ENCODE measurements at places on chromosomes 3 and 15. TPM values are rescaled to one million over a fixed set of nuclear protein-coding genes. Genes with fewer than 3 reads are reported as not detected.

The ZNF80 gene
- total RNA-seq = 0.97 TPM

DNA sequence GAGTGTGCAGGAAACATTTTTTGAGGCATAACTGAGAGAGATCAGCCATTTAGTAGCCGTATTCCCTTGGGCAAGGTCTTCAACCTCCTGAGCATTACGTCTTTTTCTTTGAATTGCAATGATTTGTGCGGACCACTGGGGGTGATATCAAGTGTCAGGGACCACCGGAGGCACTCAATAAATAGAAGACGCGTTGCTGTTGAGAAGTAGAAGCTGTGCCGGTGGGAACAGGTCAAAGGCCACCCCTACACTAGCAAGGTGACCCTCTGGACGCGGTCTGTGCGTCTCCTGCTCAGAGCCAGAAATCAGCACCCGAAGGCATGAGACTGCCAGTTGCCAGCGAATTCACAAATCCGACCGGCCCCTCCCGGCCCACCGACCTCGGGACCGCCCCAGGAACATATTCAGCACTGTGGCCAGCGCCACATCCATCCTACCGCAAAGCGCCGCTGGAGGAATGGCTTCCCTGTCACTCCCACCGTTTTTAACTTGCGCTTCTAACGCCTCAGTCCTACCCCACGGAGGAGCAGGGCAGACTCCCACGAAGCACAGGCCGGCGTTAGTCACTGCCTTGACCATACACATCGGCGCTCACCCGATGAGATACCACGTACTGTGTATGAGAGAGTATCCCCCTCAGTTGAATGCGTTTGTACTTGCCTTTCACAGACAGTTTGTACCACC lies 1.4 kb upstream of the GHSR start:
- H3K4me3 ChIP-seq = peak overlapping the region; percentile 37
- H3K27ac ChIP-seq = no peak overlapping the region
- H3K27me3 ChIP-seq = peaks cover 84% of the 10 kb centered on the region
- DNase-seq = no peak
- peaks cover 14% of the 10 kb centered on the region for H3K36me3 ChIP-seq

DNA sequence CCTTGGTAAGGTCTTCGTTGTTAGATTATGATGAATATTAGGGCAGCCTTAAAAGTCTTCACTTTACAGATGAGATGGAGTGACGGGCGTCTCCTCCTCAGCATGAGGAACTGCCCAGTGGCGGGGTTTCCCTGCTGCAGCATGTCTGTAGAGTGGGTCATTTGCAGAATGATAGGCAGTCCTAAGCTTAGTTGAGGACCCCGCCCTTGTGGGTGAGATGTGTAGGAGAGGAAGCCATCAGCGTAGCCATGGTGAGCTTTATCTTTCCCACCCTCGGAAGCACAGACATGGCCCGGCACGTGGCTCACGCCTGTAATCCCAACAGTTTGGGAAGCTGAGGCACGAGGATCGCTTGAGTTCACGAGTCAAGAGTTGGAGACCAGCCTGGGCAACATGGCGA lies 877 bp downstream of the NIT2 start:
- no peak for DNase-seq
- H3K27ac ChIP-seq = peak overlapping the region; percentile 93
- H3K27me3 ChIP-seq = no peaks in the 10 kb centered on the region
- H3K36me3 ChIP-seq = peaks cover 3% of the 10 kb centered on the region

The BAHD1 gene
- 30.2 TPM for total RNA-seq

DNA sequence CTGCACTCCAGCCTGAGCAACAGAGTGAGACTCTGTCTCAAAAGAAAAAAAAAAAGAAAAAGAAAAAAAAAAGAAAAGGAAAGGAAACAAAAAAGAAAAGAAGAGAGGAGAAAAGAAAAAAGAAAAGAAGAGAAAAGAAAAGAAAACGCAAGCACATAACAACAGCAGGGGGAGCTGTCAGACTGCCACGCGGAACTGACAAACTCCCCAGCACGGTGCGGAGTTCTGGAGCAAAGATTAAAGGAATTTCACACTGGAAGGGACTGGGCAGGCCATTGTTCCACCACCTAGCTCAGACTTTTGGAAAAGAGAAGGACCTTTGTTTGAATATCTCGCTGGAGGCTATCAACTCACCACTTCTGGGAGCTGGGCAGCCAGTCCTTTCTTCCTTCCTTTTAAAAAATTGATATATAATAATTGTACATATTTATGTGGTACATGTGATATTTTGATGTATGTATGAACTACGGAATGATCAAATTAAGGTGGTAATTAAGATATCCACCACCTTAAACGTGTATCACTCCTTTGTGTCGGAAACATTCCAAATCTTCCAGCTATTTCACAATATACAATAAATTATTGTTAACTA lies 40.5 kb downstream of the DPPA2 start:
- H3K36me3 ChIP-seq = no peaks in the 10 kb centered on the region
- no peak overlapping the region for H3K4me3 ChIP-seq
- H3K27me3 ChIP-seq = peaks cover 9% of the 10 kb centered on the region
- no peak for DNase-seq
- H3K4me1 ChIP-seq = peaks cover 2% of the 10 kb centered on the region

GRCh38 chr3:156776871-156777270 lies 49.3 kb upstream of the LEKR1 start:
- H3K27me3 ChIP-seq = no peaks in the 10 kb centered on the region
- H3K4me1 ChIP-seq = peaks cover 2% of the 10 kb centered on the region
- H3K4me3 ChIP-seq = no peak overlapping the region
- no peak overlapping the region for H3K27ac ChIP-seq

The POPDC2 gene
- 4.2 TPM for total RNA-seq

GRCh38 chr3:142057331-142057725 lies 92.0 kb downstream of the TFDP2 start:
- H3K36me3 ChIP-seq = peaks cover 3% of the 10 kb centered on the region
- no peak overlapping the region for H3K4me3 ChIP-seq
- no peak overlapping the region for H3K27ac ChIP-seq
- no peak for DNase-seq
- no peaks in the 10 kb centered on the region for H3K27me3 ChIP-seq

- peaks cover 14% of the 10 kb centered on the region for H3K36me3 ChIP-seq
- H3K27me3 ChIP-seq = no peaks in the 10 kb centered on the region
- H3K4me1 ChIP-seq = peaks cover 49% of the 10 kb centered on the region
- no peak overlapping the region for H3K27ac ChIP-seq
Measured at GRCh38 chr3:94071713-94072284, 8.9 kb downstream of the NSUN3 start.

DNA sequence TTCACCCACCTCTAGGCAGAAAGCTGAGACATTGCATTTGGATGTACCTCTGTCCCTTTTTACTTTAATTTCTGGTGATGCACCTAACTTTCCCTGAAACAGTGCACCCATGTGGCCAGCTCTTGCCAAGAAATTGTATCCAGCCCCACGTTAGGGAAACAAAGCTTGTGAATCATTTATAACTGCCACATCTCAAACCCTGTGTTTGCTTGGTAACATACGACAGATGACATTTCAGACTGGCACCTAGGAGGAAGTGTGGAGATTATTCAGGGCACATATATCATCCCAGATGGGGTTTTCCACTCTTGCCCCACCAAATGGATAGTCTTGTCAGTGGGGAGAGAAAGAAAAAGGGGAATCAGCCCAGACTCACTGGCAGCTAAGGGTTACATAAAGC lies 2.1 kb downstream of the CYB561D2 start:
- no peak for DNase-seq
- H3K27ac ChIP-seq = no peak overlapping the region
- peaks cover 40% of the 10 kb centered on the region for H3K4me1 ChIP-seq
- no peaks in the 10 kb centered on the region for H3K27me3 ChIP-seq

GRCh38 chr3:51501833-51502561 lies 2.2 kb upstream of the DCAF1 start:
- H3K36me3 ChIP-seq = peaks cover 6% of the 10 kb centered on the region
- H3K27me3 ChIP-seq = no peaks in the 10 kb centered on the region
- H3K4me1 ChIP-seq = peaks cover 14% of the 10 kb centered on the region
- DNase-seq = peak; percentile 63

The MYO9A gene
- 30.5 TPM for total RNA-seq

The C15orf40 gene
- 13.9 TPM for total RNA-seq

The FMN1 gene
- total RNA-seq = 18.7 TPM

The KLHL40 gene
- total RNA-seq = not detected

DNA sequence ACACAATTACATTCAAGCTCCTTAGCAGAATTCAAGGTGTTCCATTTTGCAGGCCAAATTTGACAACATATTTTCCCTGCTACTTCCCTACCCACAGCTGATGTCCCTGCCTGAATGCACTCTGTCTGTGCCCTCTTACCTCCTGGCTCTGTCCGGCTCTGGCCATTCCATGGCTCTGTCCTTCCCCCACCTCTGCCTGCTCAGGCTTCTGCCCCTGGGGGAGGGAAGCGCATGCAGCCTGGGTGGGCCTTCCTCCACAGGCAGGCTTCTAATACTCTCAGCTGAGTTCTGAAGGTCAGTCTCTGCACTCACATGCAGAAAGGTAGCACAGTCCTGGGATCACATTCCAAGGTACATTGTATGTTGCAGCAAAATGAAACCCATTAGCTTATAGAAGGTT lies 113.6 kb upstream of the CACNA2D3 start:
- DNase-seq = no peak
- peaks cover 17% of the 10 kb centered on the region for H3K27me3 ChIP-seq
- no peak overlapping the region for H3K4me3 ChIP-seq
- no peak overlapping the region for H3K27ac ChIP-seq

The EOMES gene
- 0.55 TPM for total RNA-seq

- DNase-seq = no peak
- no peaks in the 10 kb centered on the region for H3K4me1 ChIP-seq
Measured at GRCh38 chr15:94000606-94001005, 230.8 kb upstream of the MCTP2 start.

DNA sequence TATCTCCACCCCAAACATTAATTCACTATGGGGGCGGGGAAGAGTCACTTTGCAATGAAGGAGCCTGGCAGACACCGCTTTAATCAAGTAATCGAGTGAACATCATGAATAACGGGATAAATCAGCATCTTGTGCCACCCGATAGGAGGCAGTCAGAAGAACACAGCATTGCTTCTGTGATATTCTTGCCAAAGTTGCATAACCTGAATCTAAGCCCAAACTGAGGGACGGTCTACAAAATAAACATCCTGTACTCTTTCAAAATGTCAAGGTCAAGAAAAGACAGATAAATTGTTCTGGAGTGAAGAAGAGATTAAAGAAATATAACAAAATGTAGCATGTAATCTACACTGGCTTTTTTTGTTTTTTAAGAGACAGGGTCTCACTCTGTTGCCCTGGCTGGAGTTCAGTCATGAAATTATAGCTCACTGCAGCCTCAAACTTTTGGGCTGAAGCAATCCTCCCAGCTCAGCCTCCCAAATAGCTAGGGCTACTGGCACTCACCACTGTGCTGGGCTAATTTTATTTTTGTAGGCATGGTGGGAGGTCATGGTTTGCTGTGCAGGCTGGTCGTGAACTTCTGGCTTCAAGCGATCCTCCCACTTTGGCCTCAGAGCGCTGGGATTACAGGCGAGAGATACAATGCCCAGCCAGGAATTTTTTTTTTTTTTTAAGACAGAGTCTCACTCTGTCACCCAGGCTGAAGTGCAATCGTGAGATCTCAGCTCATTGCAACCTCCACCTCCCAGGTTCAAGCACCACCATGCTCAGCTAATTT lies 20.1 kb upstream of the VWA5B2 start:
- no peaks in the 10 kb centered on the region for H3K4me1 ChIP-seq
- no peak overlapping the region for H3K4me3 ChIP-seq
- no peak overlapping the region for H3K27ac ChIP-seq
- no peak for DNase-seq

- H3K4me1 ChIP-seq = peaks cover 8% of the 10 kb centered on the region
- H3K4me3 ChIP-seq = peak overlapping the region; percentile 66
- H3K36me3 ChIP-seq = peaks cover 2% of the 10 kb centered on the region
- no peak for DNase-seq
Measured at GRCh38 chr3:45145223-45145622, 955 bp downstream of the CDCP1 start.

DNA sequence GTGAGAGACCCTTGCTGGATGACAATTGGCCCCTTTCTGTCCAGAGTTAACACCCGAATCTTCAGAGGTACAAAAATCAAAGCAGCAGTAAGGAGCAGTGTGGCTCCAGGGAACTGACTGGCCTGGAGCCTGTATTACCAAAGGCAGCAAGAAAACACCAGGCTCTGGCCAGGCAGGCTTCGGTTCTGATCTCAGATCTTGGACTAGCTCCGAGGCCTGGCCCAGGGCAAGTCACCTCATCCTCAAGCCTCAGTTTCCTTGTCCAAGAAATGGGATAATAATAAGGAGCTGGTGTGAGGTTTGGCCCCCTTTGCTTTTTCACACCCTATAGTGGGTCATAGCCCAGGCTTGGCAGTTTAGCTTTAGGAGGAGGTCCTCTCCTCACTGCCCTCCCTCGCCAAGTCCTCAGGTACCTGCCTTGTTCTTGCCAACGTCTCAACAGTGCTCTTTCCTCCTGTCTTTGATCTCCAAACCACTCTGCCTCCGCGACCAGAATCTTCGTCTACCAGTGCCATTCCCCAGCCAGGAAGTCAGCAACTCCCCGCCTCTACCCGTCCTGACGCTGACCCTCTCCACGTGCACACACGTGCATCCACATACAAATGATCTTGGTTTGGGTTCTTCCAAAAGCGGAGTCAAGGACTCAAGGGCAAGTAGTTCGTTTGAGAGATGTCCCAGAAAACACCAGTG lies 82.6 kb upstream of the TLE3 start:
- H3K4me3 ChIP-seq = no peak overlapping the region
- DNase-seq = no peak
- H3K27ac ChIP-seq = no peak overlapping the region
- peaks cover 5% of the 10 kb centered on the region for H3K36me3 ChIP-seq
- peaks cover 5% of the 10 kb centered on the region for H3K4me1 ChIP-seq

DNA sequence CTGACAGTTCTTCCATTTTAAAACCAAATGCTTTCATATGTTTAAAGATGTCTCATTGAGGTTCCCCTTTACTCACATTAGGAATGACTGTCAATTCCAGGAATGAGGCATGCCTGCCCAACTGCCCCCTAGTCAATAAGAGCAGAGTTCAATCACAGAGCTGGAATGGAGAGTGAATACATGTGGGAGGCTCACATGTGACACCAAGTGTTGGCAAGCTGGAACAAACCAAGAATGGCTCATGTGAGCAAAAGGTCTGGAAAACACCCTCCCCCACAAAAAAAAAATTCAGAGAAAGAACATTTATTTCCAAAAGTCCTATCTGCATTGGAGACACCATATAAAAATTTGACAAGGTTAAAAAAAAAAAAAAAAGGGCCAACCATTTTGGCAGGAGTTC lies 3.7 kb downstream of the PBRM1 start:
- no peaks in the 10 kb centered on the region for H3K27me3 ChIP-seq
- H3K36me3 ChIP-seq = peaks cover 3% of the 10 kb centered on the region
- peaks cover 40% of the 10 kb centered on the region for H3K4me1 ChIP-seq
- no peak for DNase-seq
- H3K27ac ChIP-seq = peak overlapping the region; percentile 39

The CCDC39 gene
- total RNA-seq = not detected

DNA sequence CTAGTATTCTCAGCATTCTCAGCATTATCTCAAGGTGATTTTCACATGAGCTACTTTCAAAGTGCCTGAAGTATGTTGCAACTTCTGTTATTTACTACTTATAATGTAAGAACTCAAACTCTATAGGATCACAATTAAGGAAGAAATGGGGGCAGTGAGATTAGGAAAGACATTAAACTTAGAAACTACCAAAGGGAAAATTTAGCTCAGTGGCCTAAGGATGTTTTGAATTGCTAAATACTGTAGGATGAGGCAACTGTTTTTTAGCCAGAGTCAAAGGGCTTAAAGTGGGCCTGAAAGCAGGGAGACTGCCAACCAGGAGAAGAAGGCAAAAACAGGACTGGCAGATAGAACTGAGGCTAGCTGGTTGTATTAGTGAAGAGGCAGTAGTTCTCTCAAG lies 55.5 kb upstream of the MBNL1 start:
- H3K27me3 ChIP-seq = no peaks in the 10 kb centered on the region
- peaks cover 38% of the 10 kb centered on the region for H3K4me1 ChIP-seq
- no peak overlapping the region for H3K4me3 ChIP-seq

- peaks cover 3% of the 10 kb centered on the region for H3K4me1 ChIP-seq
- peaks cover 3% of the 10 kb centered on the region for H3K36me3 ChIP-seq
- peaks cover 59% of the 10 kb centered on the region for H3K27me3 ChIP-seq
- DNase-seq = no peak
Measured at GRCh38 chr3:31892916-31893573, 88.0 kb downstream of the OSBPL10 start.

All from T-helper 17 cell (primary cell).